ENCODE measurements at places on chromosomes 7 and 10. TPM values are rescaled to one million over a fixed set of nuclear protein-coding genes. Genes with fewer than 3 reads are reported as not detected.

Gene NPY
- total RNA-seq = not detected

Gene TWIST1
- total RNA-seq = 60.0 TPM

Gene MNX1
- 0.15 TPM for total RNA-seq

DNA sequence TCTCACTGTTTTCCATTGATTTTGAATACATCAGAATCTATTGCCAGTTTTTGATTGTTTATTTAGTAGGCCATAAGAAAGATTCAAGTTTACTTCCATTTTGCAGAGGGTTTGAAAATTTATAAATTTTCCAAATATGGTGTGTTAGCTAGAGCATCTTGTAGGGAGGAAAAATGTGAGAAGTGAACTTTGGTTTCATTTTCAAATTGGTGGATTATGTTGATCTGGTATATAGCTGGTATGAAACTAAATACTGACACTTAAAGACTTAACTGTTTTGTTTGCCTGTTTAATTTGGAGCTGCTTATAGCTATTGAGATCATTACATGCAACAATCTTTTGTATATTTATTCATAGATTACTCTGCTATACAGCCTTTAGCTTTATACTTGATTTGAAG, 108.1 kb downstream of the ADAM22 start:
- DNase-seq = no peak

GRCh38 chr7:65839846-65840245, 33.0 kb upstream of the VKORC1L1 start:
- no peak for DNase-seq

- no peak for DNase-seq
These were observed 26.0 kb upstream of the WIPF3 start for GRCh38 chr7:29780346-29780745.

DNA sequence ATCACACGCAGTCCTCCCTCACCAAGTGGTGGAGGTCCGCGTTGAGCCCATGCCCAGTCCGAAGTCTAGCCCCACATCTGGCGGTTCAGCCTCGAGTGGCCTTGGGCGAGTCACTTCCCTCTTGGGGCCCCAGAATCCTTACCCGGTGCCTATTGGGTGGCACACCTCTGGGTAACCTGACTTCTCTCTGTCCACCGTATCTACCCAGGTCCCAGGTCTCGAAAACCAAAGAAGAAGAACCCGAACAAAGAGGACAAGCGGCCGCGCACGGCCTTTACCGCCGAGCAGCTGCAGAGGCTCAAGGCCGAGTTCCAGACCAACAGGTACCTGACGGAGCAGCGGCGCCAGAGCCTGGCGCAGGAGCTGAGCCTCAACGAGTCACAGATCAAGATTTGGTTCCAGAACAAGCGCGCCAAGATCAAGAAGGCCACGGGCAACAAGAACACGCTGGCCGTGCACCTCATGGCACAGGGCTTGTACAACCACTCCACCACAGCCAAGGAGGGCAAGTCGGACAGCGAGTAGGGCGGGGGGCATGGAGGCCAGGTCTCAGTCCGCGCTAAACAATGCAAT, 4.3 kb downstream of the EN2 start:
- no peak for DNase-seq

GRCh38 chr7:148982654-148983199, 45.6 kb downstream of the PDIA4 start:
- DNase-seq = no peak

DNA sequence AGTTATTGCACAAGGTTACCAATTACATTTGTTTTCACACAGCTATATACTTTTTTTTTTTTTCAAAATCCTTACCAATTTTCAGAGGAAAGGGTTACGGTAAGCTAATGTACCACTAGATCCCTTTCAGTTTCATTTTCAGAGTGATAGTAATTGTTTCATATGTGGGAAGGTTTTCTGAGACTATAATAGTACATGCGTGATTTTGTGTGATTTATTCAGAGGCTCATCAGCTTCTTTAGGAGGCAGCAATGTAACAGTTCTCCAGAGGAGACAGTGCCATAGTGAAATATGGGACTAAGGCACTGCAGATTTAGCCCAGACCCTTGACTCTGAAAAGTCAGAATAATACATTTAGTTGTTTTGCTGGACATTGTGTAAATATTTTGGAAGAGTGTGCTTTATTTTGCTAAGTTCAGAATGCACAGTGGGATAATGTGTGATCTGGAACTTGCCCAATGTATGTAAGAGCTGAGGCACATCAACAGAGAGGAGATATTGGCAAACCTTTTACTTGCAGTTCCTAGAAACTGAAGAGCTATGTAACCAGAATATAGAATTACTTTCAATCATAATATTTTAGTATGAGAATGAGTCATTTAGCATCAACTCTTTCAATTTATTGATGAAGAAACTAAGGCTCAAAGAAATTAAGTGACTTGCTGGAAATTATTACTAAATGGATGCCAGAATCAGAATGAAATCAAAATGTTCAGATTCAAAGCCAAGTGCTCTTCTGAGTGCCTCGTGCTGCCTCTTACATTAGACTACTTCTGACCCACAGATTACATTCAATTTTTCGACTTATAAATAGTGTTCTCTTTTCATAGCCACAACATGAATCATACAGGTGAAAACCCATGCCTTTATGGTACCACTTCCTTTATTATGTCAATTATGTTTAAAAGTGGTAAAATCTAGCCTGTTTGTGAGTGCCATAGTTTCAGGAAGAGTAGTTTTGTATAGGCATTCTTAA, 207.7 kb upstream of the TEX47 start:
- DNase-seq = no peak

DNA sequence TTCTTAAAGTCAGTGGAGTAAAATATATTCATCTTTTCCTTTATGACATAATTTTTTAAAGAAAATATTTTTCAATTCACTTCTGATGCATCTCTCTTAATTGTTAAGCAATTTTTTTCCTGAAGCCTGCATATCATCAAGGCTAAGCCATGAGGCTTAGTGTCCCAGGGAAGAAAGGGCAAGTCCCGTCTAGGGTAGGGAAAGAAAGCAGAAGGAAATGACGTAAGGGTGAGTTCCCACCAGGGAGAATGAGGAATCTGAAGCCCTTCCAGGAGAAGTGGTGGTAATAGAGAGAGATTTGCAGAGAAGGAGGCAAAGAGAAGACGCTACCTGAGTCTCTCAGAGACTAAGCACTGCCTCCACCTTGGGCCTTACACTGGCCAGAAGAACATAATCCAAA, 96.8 kb upstream of the NFE2L3 start:
- no peak for DNase-seq

DNA sequence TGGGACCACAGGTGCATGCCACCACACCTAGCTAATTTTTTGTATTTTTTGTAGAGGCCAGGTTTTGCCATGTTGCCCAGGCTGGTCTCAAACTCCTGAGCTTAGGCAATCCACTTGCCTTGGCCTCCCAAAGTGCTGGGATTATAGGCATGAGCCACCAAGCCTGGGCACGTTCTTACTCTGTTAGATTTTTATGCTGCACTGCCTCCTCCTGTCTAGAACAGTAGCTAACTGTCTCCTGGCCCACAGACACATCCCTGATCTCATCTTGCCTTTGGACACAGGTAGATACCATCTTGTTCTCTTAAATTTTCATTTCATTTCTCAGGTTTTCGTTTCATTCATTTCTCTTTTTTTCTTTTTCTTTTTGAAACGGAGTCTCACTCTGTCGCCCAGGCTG, 41.1 kb downstream of the BLVRA start:
- DNase-seq = no peak

- no peak for DNase-seq
These were observed 1156.6 kb upstream of the AUTS2 start for GRCh38 chr7:68441645-68442044.

Data from breast epithelium (tissue), 4 donors.